ENCODE measurements at places on chromosomes 5 and 9.

GRCh38 chr5:82174128-82174918 is 103.8 kb downstream of the RPS23 start:
- DNase-seq = no peak

DNA sequence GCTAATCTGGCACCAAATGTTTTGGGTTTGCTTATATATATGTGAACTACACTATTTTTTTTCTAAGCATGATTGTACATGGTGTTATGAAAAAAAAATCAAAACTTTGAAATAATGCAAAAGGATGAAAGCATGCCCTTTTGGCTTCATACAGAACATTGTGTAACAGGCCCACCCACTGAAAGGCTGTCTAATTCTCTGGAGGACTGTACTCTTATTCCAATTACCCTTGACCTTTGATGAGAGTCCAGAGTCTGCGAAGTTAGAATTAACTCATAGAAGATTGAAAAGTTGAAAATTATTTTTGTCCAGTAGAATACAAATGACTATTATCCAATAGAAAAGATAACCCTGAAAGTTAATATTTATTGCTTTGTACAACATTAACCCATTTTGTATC is 117.4 kb downstream of the ADAMTS12 start:
- no peak for DNase-seq

- no peak for DNase-seq
Measured at GRCh38 chr5:102853680-102854079, 98.6 kb downstream of the PAM start.

DNA sequence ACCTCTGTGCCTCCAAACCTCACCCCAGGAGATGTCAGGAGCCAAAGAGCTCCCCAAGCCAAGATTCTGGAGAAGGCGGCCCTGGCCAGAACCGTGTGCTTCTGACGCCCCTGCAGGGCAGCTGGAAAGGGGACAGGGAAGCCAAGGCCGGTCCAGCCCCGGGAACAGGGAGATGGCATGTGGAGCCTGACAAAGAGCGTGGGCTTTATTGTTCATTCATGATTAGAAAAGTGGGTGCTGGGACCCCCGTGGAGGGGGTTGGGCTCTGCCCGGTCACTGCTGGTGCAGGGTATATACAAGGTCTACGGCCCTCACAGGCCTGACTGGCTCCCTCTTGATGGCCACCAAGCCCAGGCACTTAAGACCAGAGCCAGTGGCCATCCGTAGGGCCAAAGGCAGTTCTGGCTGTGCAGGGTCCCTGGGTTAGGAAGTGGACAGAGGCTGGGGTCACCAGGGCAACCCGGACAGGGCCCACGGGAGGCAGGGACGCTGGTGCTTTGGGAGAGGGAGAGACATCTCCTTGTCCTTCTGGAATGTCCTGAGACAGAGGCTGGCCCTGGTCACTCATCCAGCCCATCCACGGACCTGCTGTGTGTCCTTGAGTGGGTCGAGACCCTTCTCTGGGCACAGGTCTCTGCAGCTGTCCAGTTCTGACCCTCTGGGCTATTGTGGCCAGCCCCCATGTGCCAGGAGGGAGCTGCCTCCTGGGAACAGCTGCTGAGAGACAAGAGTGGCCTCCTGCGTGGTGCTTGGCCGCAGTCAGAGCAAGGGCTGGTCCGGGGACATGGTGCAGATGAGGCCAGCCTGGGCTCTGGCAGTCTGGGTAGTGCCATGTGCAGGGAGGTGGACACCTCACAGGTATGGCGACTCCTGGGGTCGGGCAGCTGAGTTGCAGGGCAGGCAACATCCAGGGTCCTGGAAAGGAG is 12.5 kb downstream of the NINJ1 start:
- DNase-seq = no peak

DNA sequence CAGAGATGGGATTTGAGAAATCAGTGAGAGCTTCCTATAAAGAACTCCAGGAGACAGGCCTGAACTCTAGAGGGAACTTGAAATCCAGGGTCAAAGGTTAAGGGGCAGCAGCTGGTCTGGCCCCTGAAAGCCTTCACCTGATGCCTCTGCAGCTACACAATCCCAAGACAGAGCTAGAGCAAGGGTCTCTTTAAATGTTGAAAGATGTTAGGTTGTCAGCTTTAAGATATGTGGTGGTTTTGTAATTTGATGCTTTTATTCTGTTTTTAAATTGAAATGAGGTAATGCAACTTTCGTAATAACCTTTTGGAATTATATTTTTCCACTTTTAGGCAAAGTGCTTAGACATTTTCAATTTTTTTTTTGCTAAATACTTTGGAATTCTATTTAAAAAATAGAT is 2.4 kb downstream of the SOWAHA start:
- no peak for DNase-seq

Data from type B pancreatic cell (in vitro differentiated cells).